GM12865 (cell line): ENCODE measurements at places on chromosomes 3 and 15.
A peak's percentile ranks its signal among the peaks of the same experiment; 100 is the strongest.

GRCh38 chr3:107578091-107578490 lies 55.3 kb downstream of the BBX start:
- no peak for DNase-seq

DNA sequence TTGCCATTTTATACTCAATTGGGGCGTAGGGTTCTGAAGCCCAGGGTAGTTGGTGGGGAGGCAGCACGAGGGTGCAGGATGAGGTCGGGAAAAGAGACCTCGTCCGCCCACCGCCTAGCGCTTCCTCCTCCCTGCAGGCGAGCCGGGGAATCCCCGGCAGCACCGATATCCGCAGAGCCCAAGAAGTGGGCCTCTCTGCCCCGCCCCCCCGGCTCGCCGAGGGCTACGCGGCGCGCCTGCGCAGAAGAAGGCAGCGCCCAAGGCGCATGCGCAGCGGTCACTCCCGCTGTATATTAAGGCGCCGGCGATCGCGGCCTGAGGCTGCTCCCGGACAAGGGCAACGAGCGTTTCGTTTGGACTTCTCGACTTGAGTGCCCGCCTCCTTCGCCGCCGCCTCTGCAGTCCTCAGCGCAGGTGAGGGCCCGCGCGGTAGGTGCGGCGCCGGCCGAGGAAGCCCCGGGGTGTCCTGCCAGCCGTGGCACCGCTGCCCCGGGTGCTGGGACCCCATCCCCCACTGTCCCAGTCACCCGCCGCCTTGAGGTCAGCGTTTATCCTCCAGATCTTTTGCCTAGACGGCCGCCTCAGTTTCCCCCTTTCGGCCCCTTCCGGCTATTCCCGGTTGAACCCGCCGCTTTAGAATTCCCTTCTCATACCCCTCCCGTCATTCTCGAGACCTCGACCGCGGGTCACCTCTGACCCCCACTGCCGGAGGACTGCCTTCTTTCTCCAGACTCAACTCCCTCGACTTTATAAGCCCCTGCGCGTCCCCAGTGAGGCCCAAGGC lies at the start of gene ALAS1:
ALAS1 (plus strand) TSS at position 319 of the 784 bp plus-strand sequence. CDS start 1,082 bp downstream, outside the sequence.
- DNase-seq: peak; percentile 95

GRCh38 chr15:67548862-67549651 lies 6.6 kb downstream of the MAP2K5 start:
- no peak for DNase-seq

- no peak for DNase-seq
Measured at GRCh38 chr15:35312344-35312743, 227.2 kb upstream of the NANOGP8 start.

DNA sequence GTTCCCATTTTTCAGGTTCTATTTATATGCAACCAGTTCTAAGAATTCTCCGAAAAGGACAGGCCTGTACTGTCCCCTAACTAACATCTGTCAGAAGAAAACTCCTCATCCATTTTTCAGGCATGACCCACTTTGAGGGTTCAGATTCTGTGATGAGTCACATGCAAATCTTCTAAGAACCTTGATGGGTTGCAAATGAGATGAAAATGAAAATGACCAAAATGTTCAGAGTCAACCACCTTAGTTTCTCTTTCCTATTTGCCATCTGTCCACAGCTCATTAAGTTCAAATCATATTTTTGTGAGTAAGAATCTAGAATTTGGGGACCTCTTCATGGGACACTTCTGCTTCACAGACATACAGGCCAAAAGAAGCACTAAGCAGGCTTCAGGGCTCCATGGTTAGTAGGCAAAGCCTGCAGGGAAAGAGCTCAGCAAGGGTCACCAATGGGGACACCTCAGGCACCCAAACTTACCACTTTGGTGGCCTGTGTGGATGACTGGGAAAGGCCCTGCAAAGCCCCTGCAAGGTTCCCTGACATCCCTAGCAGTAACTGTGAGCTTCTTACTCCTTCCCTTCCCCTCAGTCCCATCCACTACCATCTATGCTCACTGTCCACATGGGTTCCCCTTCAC lies 122.0 kb downstream of the WDR76 start:
- peak; percentile 88 for DNase-seq

- DNase-seq: no peak
Measured at GRCh38 chr3:129836381-129837064, 57.0 kb downstream of the TMCC1 start.

DNA sequence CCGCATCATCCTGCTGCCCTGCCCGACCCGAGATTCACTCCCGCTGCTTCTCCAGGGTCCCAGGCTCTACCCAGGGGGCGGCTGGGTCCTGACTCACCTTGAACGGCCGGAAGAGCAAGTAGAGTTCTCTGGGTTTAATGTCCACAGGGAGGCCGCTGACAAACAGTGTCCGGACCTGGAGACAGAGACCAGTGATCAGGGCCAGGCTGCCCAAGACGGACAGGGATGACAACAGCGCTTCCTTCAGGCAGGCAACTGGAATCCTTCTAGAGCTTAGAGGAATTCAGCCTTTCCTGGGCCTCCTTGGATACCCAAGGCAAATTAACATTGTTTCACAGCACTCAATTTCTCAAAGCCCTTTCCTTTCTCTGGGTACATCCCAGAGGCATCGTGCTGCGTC lies 23.9 kb downstream of the RBPMS2 start:
- DNase-seq: no peak

DNA sequence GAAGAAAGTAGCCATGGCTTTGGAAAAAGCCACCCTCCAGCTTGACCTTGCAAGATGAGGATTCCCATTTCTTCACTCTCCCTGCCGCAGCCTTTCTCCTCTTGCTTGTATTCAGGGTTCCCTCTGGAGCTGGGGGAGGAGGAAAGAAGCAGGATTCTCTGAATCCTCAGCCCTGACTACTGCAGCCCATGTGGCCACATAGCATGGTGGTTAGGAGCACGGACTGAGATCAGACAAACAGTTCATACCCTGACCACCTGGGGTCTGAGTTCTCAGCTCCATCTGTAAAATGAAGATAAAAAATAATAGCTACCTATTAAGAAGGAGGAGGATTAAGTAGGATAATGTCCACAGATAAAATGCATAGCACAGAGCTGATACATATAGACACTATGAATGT lies 72.3 kb downstream of the NMD3 start:
- DNase-seq: no peak

DNA sequence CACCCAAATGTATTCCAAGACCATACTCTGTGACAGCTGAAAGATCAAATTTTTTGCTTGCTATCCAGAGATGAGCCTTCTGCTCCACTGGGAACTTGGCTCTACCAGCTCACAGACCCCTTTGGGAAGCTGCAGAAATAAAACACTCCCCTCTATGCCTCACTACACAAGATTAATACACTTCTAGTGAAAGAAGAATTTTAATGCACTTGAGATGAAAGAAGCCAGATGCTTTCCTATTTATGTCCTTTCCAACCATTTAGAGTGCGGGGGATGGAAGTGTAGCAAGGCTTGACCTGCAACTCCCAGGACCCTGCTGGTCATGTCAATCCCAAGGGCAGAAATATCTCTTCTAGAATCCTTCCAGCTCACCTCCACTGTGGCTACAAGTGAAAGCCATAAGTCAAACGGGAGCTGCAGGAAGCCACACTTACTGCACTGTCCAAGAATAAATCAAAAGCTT lies 34.7 kb downstream of the ANXA2 start:
- DNase-seq: no peak

- no peak for DNase-seq
Measured at GRCh38 chr15:87523516-87523915, 733.0 kb downstream of the NTRK3 start.
